ENCODE measurements at places on chromosomes 2 and 18.

DNA sequence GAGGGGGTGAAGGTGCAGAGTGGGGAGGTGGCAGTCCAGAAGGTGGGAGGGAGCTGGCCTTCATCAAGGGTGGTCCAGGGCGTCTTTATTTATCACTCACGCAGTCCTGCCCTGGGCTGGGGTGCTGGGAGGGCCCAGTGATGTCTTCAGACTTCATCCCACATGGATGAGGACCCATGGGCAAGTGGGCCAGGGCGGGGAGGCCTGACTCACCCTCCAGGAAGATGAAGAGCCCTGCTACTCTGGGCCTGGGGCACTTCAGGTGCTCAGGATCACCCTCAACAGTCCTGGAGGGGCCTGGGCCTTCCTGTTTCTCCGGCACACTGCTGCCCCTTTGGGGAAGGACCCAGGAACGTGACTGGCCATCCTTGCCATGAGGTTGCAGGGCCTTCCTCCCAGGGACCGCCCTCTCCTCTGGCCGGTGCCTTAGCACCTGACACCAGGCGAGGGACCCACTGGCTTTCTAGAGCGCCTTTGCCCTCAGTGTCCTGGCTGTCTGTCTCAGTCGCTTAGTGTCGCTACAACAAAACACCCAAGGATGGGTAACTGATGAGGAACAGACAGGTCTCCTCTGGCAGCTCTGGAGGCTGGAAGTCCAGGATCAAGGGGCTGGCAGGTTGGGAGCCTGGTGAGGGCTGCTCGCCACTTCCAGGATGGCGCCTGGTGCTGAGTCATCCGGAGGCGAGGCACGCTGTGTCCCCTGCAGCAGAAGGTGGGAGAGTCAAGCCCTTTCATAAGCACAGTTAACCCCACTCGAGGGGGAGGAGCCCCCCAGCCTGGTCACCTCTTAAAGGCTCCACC, 57.8 kb upstream of the HS6ST1 start:
- no peak for DNase-seq

DNA sequence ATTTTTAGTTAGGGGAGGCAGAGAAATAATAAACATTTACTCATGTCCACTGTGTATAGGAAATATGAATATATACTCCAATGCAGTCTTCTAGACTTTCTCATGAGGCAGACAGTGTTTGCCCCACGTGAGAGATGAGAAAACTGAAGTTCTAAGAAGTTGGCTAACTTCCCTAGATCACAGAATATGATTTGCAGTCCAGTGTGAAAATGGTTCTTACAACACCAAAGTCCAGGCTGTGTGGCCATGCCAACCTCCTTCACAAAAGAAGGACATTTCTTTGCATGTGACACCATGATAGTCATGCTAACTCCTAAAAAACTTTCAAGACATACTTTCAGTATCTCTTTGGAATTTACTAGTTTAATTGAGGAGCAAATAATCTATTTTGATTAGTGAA, 143.7 kb downstream of the IRS1 start:
- no peak for DNase-seq

- no peak for DNase-seq
These were observed 3.0 kb downstream of the NRBP1 start for GRCh38 chr2:27431395-27431794.

DNA sequence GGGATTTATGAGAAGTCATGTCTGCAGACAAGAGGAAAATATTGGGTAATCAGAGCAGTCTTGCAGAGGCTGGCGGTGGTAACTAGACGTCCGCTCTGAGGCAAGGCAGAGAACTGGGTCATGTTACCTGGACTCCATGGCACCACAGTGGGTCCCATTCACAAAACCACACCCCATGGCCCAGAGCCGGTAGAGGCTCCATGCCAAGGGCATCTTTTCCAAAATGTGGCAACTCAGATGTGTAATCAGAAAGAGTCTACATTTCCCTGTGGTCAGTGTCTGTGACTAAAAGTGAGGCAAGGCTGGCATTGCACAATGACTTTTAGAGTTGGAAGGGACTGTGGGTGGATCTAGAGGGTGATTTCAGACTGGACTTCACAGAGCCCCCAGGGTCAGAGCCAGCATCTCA, 113.1 kb downstream of the MREG start:
- no peak for DNase-seq

DNA sequence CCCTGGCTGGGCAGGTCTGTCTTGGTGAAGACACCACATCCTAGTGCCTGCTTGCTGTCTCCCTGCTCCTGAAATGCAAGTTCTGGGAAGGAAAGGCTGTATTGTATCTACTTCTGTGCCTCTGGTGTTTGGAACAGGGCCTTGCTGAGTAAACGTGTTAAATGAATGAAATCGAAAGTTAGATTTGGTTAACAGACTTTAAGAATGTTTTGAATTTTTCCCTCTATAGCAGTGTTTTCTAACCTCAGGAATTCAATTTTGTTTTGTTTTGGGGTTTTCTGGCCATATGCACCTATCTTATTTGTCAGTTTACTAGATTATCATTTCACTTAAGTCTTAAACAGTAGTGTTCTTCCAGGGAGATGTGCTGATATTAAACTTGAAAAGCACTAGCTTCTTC, 20.7 kb downstream of the FARP2 start:
- DNase-seq: no peak

- DNase-seq: no peak
These were observed 53.9 kb upstream of the PXDN start for GRCh38 chr2:1798115-1798784.

DNA sequence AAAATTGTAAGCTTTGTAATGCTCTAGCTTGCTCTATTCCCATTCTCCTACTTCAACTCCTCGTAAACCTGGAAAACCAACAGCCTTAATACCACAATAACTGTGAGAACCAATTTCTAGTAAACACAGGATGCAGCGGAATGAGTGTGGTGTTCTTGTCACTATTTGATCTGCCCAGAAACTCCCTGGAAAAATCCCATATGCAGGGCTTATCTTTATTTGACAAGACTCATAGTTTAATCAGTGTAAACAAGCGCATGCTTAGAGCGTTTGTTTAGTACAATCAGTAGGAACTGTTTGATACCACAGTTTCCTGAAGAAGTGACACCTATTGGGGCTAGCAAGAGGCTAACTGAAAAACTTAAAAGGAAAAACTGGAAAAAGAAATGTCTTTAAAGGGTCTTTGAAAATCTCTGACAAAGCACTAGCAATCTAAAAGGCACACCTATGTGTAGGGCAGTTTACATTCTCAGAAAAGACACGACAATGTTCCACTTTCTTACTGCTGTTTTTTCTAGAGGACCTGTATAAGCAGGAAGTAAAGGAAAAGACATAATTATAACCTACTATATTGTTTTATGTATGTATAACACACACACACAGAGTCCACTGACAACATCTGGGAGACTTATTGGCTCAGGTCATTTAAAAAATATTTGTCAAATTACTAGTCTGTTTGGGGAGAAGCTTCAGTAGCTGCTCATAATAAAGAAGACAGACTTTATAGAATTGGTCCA, 241.4 kb upstream of the KLHL14 start:
- no peak for DNase-seq

GRCh38 chr2:44825702-44826101, 115.8 kb upstream of the SIX3 start:
- DNase-seq: no peak

DNA sequence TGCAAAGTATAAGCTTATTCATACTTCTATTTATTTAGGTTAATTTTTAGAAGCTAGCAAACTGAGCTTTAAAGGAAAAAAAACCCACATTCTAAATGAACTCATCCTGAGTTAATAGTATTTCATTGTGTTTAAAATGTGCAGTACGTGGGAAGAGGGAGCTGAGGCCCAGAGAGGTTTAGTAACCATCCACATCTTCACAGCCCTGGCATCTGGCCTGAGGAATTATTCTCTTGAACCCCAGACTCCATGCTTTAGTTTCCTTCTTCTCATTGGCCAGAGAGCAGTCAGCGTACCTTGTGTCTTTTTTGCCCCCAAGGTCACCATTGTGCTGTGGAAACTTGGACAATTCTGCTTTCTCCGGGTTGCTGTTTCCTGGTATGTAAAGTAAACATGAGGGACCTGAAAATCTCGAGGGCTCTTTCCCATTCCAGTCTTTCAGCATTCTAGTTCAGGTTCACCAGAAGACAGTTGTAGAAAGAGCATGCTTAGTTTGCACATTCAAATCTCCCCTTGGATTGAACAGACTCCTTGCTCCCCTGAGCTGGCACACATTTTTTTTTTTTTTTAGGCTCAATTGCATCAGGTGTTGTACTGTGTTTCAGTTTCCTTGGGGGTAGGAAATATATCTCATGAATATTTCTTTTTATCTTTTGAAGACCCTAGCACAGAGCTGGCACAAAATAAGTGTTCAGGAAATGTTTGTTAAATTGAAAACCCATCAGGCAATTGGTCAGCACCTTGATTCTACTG, 81.4 kb downstream of the MYCN start:
- no peak for DNase-seq

- DNase-seq: no peak
These were observed 618.6 kb downstream of the ZEB2 start for GRCh38 chr2:143901185-143901842.

- no peak for DNase-seq
These were observed 45.7 kb upstream of the STK17B start for GRCh38 chr2:196217116-196217515.

- DNase-seq: no peak
These were observed 8.7 kb downstream of the CYRIA start for GRCh38 chr2:16656784-16657391.

- DNase-seq: no peak
These were observed 49.0 kb downstream of the SETBP1 start for GRCh38 chr18:44729631-44730101.

DNA sequence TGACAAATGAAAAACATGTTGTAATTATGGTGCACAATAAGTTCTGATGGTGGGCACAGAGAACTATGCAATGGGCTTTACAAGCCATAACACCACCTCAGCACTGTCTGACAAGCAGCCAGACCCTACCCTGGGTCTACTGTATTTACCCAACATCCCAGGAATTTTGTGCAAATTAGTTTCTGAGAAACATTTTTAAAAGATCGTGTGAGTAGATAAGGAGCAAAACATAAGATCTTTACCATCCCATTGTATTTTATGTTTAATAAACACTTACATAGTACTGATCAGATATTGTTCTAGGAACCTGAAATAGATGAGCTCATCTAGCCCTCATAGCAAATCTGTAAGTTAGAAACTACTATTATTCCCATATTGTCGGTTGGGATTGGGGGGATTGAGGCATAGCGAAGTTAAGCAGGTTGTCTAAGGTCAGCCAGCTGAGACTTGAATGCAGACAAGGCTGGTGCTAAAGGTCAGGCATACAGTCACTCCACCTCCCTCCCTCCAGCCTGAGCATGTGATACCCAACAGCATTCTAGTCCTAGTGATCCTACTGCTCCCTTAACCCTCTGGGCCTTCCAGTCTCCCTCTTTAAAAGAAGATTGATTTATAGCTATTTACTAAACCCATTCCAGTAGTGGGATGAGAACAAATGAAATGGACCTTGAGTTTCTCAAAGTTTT, 67.4 kb upstream of the STAM2 start:
- no peak for DNase-seq

- DNase-seq: no peak
These were observed 30.7 kb downstream of the INO80C start for GRCh38 chr18:35466815-35467623.

DNA sequence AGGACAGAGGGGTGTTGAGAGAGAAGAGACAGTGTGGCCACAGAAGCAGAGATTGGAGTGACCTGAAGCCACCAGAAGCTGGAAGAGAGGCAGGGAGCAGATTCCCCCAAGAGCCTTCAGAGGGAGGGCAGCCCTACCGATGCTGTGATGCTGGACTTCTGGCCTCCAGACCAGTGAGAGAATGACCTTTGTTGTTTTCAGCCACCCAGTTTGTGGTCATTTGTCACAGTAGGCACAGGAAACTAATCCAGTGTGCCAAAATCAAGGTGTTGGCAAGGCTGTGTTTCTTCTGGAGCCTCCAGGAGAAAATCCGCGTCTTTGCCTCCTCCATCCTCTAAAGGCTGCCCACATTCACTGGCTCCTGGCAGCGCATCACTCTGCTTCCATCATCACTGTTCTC, 15.4 kb downstream of the MAPRE3 start:
- DNase-seq: no peak

DNA sequence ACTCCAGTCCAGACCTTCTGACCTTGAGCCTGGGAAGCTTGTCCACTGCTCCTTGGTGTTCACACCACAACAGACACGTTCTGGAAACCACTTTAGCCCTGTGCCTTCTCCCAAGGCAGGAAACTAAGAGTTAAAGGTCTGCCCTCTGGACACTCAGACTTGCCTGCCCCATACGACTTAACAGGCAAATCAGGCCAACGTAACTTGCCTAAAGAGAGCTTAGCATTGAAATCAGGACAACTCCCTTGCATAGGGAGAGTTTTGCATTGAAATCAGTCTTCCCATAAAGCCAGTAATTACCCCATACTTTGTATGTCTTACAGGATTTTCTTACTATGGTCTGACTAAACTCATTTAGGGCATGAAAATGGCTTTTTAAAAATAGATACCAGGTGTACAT, 18.5 kb downstream of the NFE2L2 start:
- no peak for DNase-seq

- no peak for DNase-seq
These were observed 39.6 kb downstream of the EN1 start for GRCh38 chr2:118807668-118808428.

- no peak for DNase-seq
These were observed 267.6 kb upstream of the CYP26B1 start for GRCh38 chr2:72415241-72415661.

DNA sequence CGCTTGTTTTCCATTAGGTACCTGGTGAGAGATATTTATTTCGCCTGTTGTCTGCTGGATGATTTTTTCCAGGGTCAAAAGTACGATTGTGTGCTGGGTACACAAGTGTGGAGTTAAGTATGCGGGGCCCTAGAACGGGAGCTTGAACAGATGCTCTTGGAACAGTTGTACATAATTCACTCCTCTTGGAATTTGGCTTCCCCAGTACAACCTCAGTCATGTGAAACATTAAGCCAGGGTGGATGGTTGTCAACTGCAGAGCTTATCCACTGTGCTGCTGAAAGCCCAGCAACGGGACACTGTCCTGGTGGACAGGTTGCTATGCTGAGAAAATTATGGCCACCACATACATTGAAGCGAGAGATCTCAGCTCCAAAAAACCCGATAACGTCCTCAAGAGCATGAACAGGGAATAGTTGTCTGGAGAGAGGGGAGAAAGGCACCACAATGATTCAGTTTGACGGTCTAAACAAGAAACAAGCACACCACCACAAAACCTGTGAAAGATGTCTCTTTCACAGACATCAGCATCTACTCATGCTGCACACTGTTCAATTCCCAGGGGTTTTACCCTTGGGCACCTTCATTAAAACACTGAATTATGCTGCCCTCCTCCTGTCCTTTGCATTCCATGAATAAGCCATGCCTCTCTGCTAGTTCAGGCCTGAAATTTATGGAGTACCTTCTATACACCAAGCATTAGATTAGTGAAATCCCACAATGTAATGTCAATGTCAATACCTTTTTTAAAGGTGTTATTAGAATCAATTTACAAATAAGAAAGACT, 176.8 kb upstream of the TRIB2 start:
- no peak for DNase-seq

- DNase-seq: no peak
These were observed 444.0 kb upstream of the LRRTM1 start for GRCh38 chr2:80748592-80748991.

GRCh38 chr2:108634011-108634410, 85.3 kb upstream of the RANBP2 start:
- DNase-seq: no peak
